ENCODE measurements at places on chromosomes 2 and 18. TPM values are rescaled to one million over a fixed set of nuclear protein-coding genes. Genes with fewer than 3 reads are reported as not detected.

Gene NPAS2
- total RNA-seq = 27.8 TPM

Gene METTL8
- 23.6 TPM for total RNA-seq

Gene TMEM178A
- total RNA-seq = not detected

Gene UGT1A3
- total RNA-seq = not detected

Gene TLX2
- total RNA-seq = not detected
